ENCODE measurements at places on chromosomes 6 and 20.

GRCh38 chr20:52766645-52767435 lies 205.3 kb upstream of the TSHZ2 start:
- DNase-seq = no peak

- no peak for DNase-seq
Measured at GRCh38 chr6:169328112-169328801, 74.6 kb upstream of the THBS2 start.

GRCh38 chr6:168131464-168132415 lies 52.7 kb upstream of the FRMD1 start:
- DNase-seq = no peak

GRCh38 chr6:80742481-80742880 lies 636.0 kb downstream of the BCKDHB start:
- no peak for DNase-seq

- DNase-seq = no peak
Measured at GRCh38 chr20:50911716-50912115, 19.5 kb downstream of the ADNP start.

GRCh38 chr6:121548131-121548530 lies 112.7 kb downstream of the GJA1 start:
- DNase-seq = no peak

- DNase-seq = no peak
Measured at GRCh38 chr6:15368186-15368585, 122.3 kb downstream of the JARID2 start.

GRCh38 chr6:967701-968100 lies 274.8 kb upstream of the EXOC2 start:
- no peak for DNase-seq

DNA sequence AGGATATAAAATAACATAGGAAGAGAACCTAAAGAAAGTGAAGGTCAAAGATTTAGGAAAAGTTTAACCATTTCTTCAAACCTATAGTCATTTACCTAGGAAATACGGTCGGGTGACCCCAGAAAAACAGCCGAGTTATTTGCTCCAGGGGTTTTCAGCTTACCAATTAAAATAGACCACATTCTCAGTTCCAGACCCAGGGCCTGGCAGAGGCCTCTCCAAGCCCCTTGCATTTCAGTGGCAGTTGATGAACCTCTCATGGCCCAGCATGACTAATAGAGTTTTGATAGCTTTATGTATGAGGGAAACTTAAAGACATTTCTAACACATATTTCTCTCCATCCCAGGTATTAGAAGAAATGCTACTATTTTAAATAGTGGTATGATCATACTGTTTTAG lies 113.5 kb downstream of the OGFRL1 start:
- DNase-seq = no peak

DNA sequence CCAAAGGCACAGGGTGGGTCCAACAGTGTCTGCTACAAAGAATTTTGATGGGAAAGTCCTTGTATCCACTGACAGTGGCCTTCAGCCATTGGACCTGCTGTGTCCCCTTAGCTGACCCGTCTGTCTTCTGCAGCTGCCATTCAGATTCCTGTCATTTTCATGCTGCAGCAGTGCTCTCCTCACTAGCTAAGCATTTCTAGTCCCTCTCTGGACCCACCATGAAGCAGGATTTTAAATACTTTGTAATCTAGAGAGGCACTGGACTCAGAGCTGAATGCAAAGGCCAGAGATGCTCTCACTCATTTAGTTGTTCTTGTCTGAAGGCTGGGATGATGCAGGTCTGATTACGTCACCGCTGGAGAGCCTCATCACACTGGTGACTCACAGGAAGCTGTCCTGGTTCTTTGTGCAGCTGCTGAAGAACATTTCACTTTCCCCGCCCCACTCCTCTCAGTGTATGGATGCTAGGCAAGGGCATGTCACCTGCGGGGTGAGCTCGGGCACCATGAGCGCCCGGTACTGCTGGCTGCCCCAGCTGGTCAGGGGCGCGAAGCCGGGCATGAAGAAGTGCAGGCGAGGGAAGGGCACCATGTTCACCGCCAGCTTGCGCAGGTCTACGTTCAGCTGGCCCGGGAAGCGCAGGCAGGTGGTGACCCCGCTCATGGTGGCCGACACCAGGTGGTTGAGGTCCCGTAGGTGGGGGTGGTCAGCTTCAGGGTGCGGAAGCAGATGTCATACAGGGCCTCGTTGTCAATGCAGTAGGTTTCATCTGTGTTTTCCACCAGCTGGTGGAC lies 19.4 kb upstream of the TUBB2A start:
- no peak for DNase-seq

- DNase-seq = peak; percentile 65
Measured at GRCh38 chr6:17584241-17584803, 15.8 kb upstream of the FAM8A1 start.

GRCh38 chr6:143034689-143035334 lies 25.9 kb upstream of the AIG1 start:
- no peak for DNase-seq

DNA sequence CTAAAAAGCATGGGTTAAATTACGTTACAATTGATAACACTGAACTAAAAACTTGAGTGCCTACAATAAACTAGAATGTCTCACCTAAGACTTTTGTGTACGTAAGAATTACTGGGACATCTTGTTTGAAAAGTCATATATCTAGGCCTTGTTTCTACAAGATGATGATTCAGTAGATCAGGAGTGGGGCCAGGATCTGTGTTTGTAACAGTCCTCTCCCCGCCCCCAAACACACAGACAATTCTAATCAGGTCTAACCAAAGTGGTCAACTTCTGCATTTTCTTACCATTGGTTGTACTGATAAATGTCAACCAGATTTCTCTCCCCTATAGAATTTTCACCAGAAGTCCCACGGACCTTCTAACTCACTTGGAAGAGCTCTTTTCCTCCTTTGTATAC lies 56.9 kb downstream of the RAMACL start:
- DNase-seq = no peak

DNA sequence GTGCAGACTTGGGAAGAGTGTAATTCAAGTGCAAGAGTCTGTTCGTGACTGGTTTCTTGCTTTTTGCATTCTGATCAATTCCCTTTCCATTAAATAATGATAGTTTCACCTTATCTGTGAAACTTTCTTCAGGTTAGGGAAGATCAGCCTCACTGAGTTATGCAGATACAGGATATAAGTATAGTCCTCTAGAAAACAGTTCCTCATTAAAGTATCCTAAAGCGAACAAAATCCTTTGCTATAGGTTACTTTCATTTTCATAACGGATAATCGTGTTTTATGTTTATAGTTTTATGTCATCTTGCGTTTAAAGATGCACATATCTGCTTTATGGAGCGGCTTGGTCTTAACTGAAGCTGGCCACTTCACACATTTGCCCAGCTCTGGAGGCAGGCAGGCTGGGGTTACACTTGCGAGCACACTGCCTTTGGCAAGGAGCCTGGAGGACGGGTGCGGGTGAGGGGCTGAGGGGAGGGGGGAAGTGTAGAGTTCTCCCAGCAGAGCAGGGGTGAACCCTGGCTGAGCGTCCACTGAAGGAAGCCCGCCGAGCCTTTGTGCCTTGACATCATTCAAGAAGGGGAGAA lies 123.5 kb upstream of the IFNGR1 start:
- DNase-seq = no peak

DNA sequence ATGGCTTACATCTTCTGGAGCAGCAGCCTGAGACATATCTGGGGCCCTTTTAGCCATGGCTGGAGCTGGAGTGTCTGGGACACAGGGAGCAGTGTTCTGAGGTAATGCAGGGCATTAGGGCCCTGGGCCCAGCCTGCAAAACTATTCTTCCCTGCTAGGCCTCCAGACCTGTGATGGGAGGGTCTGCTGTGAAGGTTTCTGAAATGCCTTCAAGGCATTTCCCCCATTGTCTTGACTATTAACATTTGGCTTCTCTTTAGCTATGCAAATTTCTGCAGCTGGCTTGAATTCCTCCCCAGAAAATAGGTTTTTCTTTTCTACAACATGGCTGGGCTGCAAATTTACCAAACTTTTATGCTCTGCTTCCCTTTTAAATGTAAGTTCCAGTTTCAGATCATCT lies 61.5 kb downstream of the EDN1 start:
- no peak for DNase-seq

DNA sequence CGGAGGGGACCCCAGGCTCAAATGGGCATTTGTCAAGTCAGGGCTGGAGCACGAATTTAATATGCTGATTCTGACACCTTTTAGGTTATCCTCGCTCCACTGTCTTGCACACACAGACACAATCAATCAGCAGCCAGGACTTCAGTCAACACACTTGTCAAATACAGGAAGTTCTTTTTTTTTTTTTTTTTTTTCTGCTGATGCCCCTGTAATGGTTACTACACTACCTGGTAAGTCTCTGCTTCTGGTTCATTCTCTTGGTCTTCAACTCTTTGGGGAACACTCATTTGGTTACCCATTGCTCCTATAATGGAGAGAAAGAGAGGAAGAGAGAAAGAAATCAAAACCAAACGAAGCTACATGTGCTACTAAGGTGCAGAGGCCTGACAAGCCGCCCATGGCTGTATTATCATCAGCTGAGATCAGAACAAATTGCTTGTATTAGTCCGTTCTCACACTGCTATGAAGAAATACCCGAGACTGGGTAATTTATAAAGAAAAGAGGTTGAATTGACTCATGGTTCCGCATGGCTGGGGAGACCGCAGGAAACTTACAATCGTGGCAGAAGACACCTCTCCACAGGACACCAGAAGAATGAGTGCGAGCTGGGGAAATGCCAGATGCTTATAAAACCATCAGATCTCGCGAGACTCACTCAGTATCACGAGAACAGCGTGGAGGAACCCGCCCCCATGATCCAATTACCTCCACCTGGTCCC lies 11.8 kb downstream of the BCAS1 start:
- no peak for DNase-seq

DNA sequence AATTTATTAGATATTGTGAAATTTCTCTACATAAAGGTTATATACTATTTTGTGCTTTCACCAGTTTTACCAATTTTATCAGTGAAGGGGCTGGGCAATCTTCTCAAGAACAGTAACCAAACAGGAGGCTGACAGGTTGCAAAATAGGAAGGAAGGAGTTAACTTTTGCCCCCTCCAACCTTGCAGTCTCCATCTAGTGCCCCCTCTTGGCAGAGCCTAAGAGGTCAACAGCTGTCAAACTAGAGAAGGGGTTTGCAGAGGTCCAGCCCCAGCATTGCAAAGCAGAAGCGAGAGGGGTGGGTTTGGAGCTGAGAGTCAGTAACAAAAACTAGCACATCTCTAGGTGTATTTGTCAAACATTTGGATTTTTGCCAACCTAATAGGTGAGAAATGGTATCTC lies 391.0 kb downstream of the CDC5L start:
- no peak for DNase-seq

DNA sequence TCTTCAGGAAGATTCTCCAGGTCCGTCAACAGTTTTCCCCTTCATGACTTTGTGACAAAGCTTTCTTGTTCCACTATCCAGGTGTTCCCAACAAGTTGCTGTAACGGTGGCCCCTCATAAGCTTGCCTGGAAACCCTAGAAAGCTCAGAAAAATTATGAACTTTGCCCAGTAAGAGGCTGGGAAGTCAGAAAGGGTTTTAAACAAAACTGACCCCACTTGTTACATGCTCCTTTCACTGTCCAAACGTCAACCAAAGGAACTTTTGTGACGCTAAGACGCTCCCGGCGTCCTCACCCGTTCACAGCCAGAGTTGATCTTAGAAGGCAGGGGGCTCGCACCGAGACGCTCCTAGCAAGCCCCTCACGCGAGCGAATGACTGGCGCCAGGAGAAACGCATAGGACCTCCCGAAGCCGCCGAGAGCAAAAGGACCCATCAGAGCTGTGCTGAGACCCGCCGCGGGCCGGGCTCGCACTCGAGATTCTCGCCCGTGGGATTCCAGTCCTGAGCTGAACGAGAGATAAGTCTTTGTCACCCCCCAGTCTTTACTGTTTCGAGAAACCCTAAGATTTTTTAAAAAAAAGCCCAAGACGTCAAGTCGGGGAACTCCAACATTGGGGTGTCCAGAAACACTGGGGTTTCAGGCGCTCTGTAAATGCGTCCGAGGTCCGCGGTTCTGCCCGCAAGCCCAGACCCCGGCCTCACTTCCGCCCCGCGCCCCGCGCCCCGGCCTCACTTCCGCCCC lies 544 bp upstream of the ACAT2 start:
- DNase-seq = no peak

DNA sequence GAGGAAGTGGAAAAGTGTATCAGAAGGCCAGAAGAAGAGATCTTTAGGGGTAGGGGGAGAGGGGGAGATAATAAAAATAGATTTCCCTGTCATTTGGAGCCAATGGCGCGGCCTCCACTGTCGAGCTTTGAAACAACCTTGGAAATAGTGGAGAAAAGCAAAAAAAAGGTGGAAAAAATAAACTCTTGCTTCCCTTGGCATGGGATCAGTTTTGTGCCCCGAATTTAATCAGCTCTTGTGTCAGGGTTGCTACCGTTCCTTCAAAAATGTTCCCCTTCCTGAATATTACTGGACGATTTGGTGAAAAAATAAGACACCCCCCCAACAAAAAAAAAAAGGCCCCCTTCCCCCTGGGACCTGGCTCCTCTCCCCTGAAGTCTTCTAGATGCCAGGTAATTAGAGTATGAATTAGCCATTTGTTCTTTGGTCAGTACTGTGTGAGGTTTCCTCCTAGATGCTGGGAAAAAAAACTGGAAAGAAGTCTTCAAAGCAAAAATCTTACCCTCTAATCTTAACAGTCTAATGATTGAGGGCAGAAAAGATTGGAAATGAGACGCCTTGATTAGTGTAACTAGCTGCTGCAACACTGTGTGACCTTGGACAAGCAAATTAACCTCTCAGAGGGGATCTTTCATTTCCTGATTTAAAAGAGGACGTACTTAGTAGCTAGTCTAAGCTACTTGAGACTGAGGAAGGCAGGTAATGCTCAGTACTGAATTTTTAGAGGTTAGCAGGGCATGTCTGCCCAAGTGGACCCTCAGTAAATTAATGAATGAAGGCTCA lies 872 bp upstream of the RBM39 start:
- peak; percentile 30 for DNase-seq

GRCh38 chr6:90947184-90948064 lies 360.6 kb upstream of the MAP3K7 start:
- DNase-seq = no peak

DNA sequence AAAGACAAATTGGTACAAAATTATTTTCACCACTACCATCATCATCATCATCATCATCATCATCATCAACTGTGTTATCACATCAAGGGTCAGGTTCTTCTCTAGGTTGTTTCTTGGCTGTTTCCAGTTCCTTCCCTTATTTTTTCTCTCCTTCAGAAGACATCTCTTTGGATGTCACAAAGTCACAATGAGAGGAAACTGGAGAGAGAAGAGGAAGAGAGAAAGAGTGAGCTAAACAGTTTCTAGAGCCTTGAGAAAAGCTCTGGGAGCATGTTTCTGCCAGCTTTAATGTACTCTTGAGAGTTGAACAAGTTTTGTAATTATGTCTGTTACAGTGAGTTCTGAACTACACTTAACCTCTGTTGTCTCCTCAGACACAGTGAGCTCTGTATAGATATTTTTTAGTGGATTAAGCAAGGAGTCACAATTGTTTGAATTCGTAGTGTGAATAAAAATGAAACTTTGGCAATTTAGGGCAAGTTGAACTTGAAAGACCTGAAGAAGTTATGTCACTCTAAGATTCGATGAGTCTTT lies 123.0 kb upstream of the AKIRIN2 start:
- no peak for DNase-seq

All from NCI-H2081 treated with DMSO at 0.1 percent for 48 hours (cell line).